ENCODE measurements at places on chromosomes 4 and X.

DNA sequence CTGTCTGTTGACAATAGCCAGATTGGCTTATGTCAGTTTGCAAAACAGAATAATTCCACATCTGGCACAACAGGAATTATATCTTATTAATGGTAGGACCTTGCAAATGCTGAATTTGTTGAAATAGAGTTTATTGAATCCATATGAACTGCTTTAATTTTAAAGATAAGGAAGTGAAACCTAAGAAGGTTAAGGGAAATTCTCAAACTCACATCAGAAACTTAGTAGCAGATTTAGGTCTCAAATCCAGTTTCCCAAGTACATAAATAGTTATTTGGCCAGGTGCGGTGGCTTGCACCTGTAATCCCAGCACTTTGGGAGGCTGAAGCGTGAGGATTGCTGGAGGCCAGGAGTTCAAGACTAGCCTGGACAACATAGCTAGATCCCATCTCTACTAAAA is 117.1 kb downstream of the HNRNPD start:
- DNase-seq: no peak

- DNase-seq: no peak
Observed at GRCh38 chr4:5545271-5545670, 163.1 kb downstream of the EVC2 start.

- DNase-seq: no peak
Observed at GRCh38 chr4:25914670-25915352, 791 bp downstream of the SMIM20 start.

DNA sequence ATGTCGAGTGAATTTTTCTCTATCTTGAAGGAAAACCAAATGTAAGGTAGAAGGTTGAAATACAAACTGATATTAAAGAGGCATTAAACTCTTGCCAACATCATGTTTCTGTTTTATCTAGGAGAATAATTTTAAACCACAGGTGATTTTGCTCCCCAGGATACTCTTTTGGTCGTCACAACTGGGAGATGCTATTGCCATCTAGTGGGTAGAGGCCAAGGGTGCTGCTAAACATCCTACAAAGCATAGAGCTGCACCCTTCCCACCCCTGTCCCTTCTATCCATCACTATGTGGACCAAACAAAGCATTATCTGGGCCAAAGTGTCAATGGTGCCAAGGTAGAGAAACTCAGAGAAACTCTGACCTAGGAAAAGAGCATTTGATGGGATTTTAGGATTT is 154.6 kb upstream of the MAGEB2 start:
- peak; percentile 1 for DNase-seq

GRCh38 chr4:86032476-86033022 is 327.3 kb downstream of the MAPK10 start:
- peak; percentile 90 for DNase-seq

DNA sequence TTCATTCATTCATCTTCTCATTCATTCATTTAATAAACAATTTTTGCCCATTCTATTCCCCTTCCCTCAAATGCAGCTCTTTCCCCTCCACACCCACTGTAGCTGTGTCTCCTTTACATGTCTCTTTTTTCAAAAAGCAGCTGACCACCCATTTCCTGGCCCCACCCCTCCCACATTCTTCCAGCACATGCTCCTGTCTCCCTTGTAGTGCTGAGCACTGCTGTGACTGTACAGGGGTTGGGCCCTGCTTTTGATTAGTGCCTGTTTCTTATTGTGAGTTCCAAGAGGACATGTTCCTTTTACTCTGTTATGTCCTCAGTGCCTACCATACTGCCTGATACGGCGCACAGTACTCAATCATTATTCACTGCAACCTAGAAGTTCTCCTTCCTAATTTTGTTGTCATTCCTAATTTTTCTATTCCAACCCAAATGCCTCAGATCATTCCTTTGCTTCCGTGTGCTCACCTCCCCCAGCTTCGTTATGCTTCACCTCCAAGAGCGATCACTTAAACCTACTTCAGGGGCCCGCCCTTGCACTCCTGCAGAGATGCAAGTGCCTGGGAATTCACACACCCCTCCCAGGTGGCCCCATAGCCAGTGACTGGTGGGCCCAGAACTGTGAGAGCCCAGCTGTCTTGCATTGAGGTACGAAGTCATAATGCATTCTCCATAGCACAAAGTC is 152.2 kb downstream of the STK32B start:
- no peak for DNase-seq

- DNase-seq: no peak
Observed at GRCh38 chr4:169348541-169348940, 77.8 kb upstream of the SH3RF1 start.

DNA sequence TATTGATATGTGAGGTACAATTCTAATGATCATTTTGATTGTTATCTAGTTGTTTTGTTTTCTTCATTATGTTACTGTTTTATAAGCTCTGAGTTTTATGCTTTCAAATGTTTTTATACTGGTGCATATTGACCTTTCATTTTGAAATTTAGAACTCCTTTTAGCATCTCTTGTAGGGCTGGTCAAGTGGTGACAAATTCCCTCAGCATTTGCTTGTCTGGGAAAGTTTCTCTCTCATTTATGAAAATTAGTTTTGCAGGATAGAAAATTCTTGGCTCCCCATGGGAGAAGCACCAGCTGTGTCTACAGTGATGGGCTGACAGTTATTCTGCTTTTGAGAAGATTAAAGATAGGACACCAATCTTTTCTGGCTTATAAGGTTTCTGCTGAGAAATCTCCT is 105.3 kb upstream of the SPRY1 start:
- DNase-seq: peak; percentile 24

DNA sequence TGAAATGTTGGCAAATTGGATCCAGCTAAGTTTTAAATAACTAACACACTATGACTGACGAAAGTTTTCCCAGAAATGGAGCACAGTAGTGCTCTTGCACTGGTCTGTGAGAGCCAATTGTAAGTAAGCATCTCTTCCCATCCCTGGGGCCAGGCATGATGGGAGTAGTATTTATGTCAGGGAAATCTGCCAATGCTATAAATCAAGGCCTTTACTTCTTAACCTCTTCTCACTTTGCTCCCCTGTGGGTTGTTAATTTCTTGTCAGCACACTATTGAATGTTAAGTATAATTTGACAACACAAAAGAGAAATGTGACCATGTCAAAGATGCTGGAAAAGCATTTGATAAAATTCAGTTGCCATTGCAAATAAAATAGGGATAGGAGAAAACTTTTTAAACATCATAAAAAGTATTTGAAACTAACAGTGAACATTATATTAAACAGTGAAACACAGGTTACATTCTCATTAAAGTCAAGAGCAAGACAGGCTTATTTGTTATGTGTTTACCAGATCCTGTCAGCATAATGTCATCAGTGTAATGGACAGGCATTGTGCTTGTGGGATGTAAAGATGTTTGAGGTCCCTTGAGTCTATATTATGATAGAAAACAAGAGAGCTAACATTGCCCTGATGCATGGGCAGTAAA is 5.0 kb downstream of the F8A1 start:
- DNase-seq: no peak

DNA sequence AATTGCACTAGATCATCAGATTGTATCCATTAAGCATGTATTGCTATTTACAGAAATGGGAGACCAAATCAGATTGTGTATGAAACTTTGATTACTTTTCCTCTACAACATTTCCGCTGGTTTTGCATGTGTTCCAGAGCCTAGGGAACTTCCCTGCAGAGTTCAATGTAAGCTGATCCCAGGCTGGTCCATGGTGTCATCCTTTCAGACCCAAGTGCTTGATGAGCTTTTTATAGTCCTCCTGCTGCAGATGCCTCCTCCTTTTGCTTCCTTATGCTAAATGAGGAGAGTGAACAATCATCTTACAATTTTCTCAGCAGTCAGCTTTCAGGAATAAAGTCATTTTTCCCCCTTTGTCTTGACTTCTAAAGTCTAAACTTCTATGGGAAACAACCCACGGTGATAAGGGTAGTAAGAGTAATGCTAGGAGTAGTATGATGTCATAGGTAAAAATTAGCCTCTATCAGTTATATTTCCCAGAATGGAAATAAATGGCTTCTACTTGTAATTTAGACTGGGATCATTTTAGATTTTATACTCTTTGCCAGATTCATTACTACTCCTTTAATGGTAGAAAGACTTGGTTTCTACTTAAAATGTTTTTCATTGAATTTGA is 55.1 kb upstream of the SLC4A4 start:
- DNase-seq: no peak

DNA sequence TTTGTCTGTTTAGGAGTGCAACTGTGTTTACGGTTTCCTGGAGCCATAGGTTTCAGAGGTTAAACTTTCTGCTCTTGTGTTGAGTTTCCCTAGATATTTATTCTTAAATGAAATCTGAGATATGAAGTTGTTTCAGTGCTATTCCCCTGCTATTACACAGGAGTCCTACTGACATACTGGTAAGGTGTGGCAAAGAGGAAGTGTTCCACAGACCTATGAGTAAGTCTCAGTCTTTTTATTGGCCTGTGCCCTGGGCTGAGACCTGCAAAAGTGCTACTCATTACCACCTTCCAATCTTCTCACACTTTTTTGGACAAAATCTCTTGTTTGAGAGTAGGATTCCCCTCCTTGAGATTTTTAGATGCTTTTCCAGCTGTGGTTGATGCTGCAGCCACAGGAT is 35.6 kb upstream of the MAGEA8 start:
- DNase-seq: no peak

GRCh38 chr4:89365776-89366175 is 58.2 kb upstream of the GPRIN3 start:
- no peak for DNase-seq

DNA sequence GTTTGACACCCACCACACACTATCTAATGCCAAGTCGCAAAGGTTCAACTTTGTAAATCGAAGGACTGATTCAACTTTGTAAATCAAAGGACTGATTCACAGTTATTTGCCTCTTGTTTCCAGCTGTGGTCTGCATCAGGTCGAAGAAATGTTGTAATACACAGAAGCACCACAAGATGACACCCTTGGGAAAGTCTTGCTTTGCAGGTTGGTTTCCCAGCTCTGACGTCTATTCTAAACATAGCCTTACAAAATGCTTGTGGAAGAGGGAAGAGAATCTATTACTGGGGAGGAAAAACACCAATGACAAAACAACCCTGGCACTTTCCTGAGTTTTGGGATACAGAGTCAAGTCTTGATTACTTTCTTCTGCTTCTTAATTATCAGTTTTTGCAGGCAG is 35.3 kb downstream of the SUPT20HL1 start:
- DNase-seq: peak; percentile 83

All from astrocyte of the spinal cord (primary cell).